Central memory CD4-positive, alpha-beta T cell (primary cell): ENCODE measurements at places on chromosomes 1 and 21.
A peak's percentile ranks its signal among the peaks of the same experiment; 100 is the strongest.

GRCh38 chr21:26098772-26099397, 71.7 kb downstream of the APP start:
- no peak for DNase-seq

DNA sequence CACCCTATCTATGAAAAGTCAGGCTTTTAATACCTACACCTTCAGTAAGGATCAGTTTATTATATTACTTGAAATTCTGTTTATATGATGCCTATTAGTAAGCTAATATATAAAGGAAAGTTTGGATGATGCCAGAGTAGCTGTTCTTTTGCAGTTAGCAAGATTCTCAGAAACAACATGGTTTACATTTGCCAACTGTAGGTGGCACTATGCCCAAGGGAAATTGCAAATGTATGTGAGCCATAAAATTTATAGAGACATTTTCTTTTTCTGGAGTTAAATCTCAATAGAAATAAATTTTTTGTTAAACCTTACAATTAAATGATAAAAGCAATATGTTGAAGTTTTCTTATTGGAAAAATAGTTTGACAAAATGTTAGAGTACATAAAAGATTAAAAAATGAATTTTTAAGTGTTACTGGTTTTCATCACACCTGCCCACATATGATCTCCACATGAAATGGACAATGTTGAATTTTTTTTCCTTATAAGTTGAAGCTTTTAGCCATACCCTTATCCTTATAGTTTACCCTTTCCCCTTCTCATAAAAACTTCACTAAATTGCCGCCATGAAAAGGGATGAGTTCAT, 32.1 kb upstream of the EPHX4 start:
- peak; percentile 32 for DNase-seq

DNA sequence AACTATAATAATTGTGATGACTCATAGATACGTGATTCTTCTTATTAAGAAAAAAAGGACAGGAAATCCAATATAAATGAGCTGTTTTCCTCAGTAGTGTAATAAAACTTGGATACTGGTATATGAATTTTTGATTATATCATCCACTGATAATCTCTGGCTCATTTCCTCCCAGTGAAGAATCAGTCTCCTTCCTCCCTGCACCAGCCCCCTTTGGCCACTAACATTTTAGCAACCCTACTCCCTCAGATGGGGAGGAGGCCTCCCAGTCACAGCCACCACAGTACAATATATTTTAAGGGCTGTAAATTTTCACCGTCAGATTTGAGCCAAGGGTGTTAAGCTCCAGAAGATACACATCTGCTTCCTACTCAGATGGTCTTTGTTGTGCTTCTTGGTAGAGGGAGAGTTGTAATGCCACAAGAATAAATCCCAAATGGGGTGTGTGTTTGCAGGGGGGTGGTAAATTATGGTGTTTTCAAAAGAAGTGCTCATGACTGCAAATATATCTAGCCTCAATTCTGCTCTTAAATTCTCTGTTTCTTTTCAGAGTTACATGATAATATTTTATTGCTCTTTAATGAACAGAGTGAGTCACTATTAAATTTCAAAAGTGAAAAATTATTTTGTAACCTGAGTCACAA, 153.5 kb downstream of the HLX start:
- no peak for DNase-seq

DNA sequence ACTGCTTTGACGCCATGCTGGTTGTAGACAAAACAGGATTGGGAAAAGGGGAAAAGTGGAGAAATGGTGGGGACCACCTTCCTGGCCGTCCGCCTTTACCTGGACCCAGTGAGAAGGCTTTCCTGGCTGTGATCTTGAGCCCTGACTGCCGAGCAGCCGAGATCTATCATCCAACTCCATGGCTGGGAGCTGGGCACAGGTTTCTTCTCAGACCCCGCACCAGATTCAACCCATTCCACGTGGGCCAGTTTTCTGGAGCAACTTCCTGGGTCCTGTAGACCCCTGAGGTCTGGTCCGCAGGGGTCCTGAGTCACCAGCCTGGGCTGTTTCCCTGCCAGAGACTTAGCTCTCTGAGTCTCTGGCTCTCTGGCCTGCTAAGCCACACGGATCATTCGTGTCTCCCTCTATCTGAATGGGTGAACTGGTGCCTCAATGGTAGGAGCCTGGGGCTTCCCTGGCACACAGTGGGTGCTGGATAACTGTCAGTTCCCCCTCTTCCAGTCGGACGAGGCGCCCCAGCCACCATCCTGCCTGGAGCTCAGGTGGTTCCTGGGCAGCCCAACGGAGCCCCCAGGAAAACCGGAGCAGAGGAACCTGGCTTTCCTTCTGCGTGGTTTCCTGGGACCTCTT, 4.5 kb upstream of the NPHP4 start:
- DNase-seq: no peak

- no peak for DNase-seq
Measured at GRCh38 chr21:45175326-45176095, 101.1 kb downstream of the ADARB1 start.

DNA sequence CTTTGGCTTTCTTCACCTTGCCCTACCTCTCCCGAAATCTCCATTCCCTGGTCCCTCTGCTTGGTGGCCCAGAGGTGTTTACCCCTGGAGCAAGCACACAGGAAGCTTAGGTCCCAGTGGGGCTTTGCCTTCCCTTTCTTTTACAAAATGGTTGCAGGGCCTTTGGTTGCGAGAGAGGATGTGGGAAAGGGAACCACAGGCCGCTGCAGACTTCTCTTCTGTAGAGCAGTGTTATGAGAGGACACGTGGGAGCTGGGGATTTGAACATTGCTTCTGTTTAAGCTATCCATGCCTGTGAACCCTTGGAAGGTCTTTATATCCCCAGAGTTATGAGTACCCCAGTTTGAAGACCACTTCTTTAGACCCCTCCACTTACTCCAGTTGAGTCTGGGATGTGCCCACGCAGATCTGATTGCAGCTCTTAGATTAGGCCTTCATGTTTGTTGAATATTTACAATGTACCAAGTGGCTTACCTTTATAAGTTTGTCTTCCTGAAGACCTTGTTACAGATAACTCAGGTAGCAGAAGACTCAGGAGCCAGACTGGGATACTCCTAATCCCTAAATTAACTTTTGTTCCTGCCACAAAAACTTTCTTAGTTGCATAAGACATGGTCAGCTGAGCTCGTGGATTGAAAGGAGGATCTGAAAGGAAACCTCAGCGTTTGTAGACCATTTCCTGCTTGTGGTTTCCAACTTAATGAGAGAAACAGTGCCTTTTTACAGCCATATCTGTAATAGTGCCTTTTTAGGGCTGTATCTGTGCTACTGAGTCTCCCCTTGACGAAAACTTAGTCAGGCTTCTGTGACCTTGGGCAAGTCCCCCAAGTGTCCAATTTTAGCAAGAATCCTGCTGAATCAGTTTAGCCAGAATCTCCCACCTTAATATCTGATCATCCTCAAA, 21.9 kb upstream of the IVNS1ABP start:
- DNase-seq: peak; percentile 59

DNA sequence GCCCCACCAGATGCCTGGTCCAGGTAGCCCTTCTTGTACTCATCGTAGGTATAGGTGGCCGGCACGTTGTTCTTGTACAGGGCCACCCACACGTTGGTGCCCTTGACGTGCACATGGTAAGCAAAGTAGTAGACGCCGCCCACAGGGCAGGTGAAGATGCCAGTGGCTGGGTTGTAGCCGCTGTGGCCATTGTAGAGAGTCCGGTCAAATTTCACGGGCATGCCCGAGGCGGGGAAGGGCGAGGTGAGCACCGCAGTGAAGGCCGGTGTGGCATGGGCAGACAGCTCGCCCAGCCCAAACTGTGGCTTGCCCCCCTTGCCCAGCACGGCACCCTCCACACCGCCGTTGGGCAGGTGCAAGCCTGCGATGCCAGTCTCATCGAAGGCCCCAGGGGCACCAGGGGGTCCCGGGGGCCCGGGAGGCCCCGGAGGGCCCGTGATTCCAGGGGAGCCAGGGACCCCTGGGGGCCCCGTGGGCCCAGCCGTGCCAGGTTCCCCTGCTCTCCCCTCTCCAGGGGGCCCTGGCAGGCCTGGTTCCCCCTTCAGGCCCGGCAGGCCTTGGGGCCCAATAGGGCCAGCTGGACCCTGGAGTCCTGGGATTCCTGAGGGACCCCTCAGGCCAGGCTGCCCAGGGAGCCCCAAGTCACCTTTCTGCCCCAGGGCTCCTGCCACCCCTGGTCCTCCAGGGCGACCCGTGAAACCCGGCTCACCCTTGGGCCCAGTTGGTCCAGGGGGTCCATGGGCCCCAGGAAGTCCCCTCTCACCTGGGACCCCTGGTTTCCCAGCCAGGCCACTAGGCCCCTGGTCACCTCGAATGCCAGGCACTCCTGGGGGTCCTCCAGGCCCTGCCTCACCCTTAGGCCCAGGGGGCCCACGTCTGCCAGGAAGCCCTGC, 9.2 kb downstream of the ADPRS start:
- DNase-seq: no peak

- no peak for DNase-seq
Measured at GRCh38 chr1:228405200-228405978, 1.2 kb downstream of the TRIM11 start.

- DNase-seq: no peak
Measured at GRCh38 chr1:57897581-57897980, 473.7 kb upstream of the DAB1 start.

DNA sequence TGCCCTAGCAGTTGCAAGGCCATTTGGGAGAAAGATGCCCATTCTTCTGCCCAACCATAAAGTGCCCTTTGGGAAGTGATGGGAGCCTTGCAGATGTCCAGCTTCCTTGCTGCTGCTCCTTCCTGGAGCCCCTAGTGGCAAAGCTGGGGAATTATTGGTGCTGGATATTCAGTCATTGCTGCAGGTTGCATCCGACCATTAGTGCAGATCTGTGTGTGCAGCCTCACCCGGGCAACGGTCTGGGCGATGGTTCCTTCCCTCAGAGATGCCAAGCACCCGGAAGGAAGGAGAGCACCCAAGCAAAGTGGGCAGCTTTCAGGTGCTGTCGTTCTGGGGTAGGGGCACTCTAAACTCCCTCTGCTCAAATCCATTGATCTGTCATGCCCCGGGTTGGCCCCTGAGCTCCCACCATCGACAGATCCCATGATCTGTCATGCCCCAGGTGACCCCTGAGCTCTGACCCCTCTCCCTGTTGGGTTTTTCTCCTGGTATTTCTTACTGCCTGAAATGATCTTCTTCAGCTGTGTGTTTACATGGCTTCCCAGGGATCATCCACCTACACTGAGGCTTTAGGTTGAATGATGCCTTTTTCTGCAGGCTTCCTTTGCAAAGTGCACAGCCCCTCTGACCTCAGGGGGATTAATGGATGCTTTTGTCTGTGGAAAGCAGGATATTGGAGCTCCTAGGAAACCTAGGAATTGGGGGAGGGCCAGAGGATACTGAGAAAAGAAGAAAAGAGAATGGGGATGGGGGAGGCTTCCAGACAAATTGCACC, 467.5 kb downstream of the PTPRU start:
- no peak for DNase-seq

- DNase-seq: no peak
Measured at GRCh38 chr1:107787299-107787698, 177.7 kb downstream of the VAV3 start.

DNA sequence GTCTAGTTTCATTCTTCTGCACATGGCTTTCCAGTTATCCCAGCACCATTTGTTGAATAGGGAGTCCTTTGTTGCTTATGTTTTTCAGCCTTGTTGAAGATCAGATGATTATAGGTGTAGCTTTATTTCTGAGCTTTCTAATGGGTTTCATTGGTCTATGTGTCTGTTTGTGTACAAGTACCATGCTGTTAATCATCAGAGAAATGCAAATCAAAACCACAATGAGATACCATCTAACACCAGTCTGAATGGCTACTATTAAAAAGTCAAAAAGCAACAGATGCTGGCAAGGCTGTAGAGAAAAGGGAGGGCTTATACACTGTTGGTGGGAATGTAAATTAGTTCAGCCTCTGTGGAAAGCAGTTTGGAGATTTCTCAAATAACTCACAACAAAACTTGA, 321.5 kb upstream of the PTBP2 start:
- DNase-seq: no peak

DNA sequence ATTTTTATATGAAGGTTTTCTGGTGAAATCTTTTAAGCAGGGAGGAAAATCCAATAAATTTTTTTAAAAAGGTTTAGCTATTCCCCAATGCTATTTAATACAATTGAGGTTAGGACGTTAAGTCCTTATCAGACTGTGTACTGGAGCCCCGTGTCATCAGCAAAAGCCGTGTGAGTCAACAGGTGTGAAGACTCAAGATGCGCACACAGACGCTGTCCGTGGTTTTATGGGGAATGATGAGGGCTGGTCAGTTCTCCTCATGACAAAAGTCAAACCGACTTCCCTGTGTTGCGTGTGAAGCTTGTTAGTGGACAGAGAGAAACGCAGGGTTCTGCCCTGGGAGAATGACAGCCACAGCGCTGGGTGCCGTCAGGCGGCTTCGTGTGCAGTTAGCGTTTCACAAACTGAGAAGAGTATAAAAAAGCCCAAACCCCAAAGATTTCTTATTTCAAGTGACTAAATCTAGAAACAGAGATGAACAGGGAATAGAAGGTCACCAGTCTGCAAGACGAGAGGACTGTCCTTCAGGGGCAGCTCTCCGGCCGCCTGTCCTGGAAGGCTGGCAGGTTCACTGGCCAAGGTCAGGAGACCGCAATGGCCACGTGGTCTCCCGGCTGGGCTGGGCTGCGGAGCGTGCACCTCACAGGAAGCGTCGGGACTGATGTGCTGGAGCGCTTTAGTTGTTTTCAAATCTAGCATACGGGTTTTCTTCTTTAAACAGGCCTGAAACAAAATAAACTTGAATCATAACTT, 22.4 kb downstream of the PTTG1IP start:
- no peak for DNase-seq

- no peak for DNase-seq
Measured at GRCh38 chr1:96338622-96339021, 383.0 kb upstream of the PTBP2 start.

DNA sequence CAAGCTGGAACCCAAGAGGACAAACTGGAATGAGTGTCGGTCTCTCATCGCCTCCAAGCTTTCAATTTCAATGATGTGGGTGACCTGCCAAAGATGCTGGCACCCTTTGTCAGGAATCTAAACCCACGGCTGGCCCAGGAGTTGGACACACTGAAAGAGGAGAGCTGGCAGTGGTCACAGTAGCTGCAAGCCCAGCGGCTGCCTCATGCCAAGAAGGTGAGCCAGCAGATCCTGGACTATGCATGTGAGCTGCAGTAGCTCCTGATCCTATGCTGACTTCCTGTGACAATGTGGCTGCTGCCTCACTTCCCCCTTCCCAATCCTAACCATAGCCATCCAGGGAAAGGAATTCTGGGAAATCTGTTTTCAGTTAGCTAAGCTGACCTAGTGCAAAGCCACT, 117.0 kb upstream of the VAV3 start:
- DNase-seq: no peak

GRCh38 chr21:16580661-16581060, 850.9 kb downstream of the USP25 start:
- DNase-seq: no peak
